Fibroblast of skin of back (primary cell): ENCODE measurements at places on chromosomes 5 and 9.

DNA sequence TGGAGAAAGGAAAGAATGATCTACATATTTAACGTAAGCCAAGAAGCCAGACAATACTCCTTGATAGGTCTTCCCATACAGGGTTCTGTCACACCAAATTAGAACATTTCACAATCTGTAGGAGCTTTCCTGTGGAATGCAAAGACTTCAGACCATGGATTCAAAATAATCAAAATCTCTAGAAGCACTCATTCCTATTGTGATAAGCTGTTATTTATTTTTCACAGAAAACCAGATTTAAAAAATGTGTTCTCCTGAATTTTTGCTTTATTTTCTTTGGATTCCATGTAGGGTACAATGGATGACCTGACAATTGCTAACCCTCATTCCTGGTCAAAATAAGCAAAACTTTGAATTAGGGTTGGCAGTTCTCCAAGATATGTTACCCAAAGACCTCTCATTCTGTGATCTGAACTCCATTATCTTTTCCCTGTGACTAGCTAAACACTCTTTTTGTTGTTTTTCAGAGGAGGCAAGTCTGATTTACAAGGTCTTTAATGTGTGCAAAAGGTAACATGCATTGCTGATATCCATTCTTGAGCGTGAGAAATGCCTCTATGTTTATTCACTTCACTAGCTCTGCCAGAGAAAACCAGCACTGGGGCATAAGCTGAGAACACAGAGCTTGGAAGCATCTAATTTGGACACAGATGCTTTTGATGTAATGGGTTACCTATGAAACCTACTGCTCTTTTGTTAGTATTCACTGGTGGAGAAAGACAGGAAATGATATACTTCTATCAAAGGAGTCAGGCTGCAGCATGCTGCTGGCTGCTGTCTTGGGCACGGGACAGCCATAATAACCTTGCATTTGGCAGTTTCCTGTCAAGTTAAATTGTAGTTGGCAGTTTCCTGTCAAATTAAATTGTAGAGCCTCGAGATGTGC, 31.4 kb downstream of the ACTBL2 start:
- DNase-seq, result peak; percentile 82

GRCh38 chr9:129336130-129336528, 158.1 kb upstream of the IER5L start:
- no peak for DNase-seq

- peak; percentile 71 for DNase-seq
These were observed at the start of gene LMX1B for GRCh38 chr9:126613651-126614050. Gene LMX1B, plus strand, starts transcription at chr9:126613928. Its CDS starts 522 bp downstream, at chr9:126614450.

GRCh38 chr9:129610473-129611306, 10.2 kb downstream of the C9orf50 start:
- DNase-seq, result peak; percentile 69

DNA sequence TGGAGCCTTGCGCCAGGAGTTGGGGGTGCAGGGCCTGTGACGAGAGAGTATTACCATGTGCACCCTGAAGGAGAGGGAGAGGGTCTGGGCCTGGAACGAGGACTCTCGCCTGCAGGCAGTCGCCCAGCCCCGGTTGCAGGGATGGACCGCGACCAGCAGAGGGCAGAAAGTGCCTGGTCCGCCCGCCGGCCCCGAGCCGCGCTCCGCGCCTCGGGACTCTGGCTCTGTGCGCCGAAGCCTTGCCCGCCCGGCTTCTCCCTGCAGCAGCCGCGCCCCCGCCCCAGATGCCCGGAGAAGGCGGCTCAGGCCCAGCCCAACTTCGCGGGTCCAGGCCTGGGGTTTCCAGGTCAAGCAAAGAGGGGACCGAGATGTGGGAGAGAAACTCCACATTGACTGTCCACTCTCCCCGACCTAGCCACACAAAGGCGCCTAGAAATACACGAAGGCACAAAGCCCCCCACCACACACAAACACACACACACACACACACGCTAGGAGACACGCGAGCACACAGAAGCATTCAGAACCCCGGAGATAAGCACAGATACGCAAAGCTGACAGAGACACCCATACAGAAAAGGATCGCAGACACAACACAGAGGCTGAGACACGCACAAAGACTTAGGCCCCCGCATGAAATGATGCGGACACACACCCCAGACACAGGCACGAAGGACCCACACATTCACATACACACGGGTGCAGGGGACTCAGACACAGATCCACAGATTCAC, 2.0 kb upstream of the LMX1B start:
- peak; percentile 59 for DNase-seq

DNA sequence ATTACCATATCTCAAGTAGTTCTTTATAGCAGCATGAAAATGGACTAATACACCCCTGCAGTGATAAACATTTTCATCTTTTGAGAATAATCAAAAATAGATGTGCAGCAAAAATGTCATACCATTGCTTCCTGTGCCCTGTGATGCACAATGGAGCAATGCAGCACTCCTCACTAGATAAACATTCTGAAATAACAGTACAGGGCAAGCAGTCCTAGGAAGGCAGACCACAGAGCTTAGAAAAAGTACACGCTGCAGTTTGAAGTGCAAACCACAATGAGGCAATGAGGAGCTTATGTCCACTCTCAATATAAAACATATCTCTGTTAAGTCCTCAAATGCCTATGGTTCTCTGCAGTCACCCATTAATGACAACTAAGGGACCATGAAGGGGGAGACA, 367.6 kb downstream of the PDE4D start:
- DNase-seq, result peak; percentile 92

DNA sequence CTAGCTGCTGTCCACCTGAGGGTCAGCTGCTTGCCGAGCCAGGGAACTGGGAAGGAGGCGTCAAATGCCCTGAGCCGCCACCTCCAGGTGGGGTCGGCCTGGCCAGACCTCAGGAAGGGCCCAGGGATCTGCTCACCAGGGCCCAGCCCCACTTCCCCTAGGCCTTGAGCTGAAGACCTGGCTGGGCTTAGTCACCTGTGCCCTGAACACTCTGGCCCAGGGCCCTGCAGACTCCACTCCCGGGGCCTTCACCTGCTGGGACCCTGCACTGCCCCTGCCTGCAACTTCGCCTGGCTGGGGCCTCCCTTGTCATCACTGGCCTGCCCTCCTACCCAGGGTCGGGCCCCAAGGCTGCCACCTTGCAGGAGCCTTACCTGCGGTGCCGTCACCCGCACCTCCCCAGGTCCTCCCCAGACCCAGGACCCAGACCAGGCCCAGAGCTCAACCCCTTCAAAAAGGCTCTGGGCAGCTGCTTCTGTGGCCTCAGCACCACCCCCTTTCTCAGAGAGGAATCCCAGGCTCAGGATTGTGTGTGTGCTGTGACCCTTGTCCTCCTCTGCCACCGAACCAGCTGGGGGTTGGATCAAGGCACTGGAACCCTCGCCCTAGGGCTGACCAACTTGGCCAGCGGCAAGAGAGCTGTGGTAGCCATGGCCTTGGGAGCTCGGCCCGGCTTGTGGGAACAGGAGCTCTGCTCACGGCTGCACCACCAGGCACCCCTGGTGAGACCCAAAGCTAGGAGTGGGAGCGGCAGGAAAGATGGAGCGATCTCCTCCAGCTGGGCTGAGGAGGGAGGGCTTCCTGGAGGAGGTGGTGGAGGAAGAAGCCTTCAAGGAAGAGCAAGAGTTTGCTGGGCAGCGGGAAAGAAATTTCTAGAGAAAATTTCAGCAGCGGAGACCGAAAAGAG, 1.2 kb upstream of the NELFB start:
- no peak for DNase-seq

DNA sequence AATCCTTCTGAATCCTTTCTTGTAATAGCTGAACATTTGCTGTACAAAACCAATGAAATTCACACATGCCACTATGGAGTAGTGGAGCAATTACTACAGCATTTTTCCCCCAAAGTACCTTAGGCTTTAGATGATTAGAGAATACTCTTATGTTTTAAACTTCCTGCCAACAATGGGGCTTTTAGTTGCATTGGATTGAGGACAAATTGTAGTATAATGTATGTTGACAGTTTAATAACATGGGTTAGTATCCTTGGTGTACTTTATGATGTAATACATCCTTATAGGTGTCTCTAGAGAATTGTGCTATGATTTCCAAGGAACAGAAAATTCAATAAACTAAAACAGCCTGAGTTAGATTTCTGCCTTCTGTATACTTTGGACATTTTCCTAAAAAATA, 422.7 kb upstream of the GRAMD2B start:
- no peak for DNase-seq

- no peak for DNase-seq
These were observed 463.6 kb upstream of the DAP start for GRCh38 chr5:11224436-11225187.

- DNase-seq, result no peak
These were observed 71.8 kb downstream of the FRMD3 start for GRCh38 chr9:83466351-83466750.

DNA sequence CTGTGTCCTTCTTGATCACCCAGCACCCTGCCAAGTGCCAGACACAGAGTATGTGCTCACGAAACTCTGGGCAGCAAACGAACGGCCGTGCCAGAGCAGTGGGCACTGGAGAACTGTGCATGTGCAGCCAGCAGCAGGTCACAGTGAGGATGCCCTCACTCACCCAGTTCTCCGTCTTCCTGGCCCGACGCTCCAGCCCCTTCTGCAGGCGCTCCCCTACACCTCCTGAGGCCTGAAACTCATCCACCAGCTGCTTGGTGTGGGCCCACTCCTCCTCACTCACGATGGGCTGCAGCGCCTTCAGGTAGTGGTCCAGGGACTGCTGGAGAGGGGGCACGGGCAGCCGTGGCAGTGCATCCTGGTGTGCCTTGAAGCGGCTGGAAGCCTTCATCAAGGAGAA, 2.9 kb downstream of the CRAT start:
- no peak for DNase-seq

GRCh38 chr9:117164512-117164911, 250.3 kb downstream of the ASTN2 start:
- no peak for DNase-seq

- peak; percentile 83 for DNase-seq
These were observed 45.4 kb upstream of the ZFR start for GRCh38 chr5:32489791-32490562.

GRCh38 chr5:13133951-13134350, 810.5 kb downstream of the DNAH5 start:
- no peak for DNase-seq

DNA sequence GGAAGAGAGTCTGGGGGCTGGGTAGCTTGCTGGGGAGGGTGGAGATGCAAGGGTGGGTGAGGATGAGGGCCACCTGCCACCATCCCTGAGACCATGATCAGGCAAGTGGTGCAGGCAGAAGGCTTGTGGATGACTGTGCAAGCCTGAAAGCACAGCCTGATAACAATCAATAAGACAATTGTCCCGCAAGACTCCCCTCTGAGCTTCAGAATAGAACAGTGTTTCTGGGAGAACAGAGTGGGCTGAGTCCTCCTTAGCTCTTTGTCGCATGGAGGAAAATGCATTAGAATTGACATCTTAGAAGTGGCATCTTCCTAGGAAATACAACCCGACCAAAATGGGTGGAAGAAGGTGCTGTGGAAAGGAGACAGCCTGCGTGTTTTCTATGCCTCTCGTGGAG, 6.6 kb downstream of the GADD45G start:
- DNase-seq, result no peak

DNA sequence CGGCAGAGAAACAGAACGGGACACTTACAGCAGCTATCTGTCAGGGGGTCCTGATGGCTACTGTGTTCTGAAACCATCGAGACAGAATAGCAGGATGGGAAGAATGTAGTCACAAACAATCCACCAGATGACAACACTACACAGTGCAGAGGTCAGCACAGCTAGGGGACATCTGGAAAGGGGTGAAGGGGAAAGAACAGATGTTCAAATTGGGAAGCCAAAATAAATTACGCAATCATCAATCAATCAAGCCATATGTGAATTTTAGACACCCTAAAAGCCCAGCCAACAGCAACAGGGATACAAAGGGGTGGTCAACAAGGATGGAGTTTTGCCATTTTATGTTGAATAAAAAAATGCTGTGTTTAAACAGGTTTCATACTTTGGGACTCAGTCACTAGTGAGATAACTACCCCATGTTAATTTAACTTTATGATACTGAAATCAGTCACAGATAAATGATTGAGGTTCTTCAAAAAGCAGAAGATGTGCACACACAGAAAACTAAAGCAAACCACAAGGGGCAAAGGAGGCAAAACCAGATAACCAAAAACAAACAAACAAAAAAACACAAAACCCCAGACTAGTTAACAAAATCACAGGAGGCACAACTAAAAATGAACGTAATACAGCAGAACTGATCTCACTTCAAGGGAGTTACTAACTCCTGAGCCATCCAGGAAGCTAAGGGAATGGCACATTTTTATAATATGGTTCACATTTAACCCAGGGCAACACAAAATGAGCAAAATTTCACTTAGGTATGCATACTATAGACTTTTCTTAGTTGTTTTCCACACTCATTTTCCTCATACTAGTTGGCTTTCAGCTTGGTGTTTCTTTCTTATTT, 65.9 kb downstream of the HABP4 start:
- peak; percentile 18 for DNase-seq

- DNase-seq, result no peak
These were observed 6.0 kb downstream of the UBE2QL1 start for GRCh38 chr5:6454628-6455053.

GRCh38 chr9:99713838-99714306, 107.8 kb upstream of the NR4A3 start:
- no peak for DNase-seq

GRCh38 chr5:65721050-65721719, 724 bp downstream of the SGTB start:
- DNase-seq, result peak; percentile 73

GRCh38 chr5:170296935-170297588, 515 bp downstream of the LCP2 start:
- no peak for DNase-seq

- no peak for DNase-seq
These were observed 180.7 kb downstream of the TARS1 start for GRCh38 chr5:33621514-33621913.

DNA sequence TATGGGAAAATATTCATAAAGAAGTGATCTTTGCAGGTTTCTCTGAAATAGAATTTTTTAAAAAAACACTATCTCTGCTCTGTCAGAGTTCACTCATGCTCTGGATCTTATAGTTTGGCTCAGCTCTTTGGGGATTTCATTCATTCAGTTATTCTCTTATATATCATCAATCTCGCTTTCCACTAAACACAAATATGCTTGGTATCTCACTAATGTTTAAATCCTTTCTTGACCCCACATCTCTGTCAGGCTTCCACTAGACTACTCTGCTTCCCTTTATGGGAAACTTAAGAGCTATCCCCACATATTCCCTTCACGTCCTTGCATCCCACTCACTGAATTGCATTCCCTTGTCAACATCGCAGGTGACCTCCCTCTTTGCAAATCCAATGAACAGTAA, 396.1 kb downstream of the ENC1 start:
- peak; percentile 26 for DNase-seq

DNA sequence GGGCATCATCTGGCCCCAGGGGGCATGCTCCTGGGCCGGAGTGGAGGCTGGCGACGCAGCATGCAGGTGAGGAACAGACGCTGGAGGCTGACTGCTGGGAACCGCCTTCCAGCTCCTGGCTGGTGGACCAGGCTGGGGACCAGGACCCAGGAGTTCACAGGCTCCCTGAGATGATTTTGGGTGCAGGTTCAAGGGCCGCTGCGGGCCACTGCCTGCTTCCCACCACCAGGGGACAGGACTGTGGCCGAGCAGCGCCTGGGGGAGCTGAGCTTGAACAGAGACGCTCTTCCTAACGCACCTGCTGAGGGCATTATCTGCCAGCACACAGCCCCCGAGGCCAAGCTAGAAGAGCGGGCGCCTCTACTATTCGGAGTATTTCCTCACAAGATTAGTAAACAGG, 132.1 kb upstream of the RAPGEF1 start:
- no peak for DNase-seq
